ENCODE measurements at places on chromosomes 11 and 22.

- DNase-seq: no peak
Observed at GRCh38 chr22:23531283-23531956, 48.7 kb downstream of the IGLL1 start.

DNA sequence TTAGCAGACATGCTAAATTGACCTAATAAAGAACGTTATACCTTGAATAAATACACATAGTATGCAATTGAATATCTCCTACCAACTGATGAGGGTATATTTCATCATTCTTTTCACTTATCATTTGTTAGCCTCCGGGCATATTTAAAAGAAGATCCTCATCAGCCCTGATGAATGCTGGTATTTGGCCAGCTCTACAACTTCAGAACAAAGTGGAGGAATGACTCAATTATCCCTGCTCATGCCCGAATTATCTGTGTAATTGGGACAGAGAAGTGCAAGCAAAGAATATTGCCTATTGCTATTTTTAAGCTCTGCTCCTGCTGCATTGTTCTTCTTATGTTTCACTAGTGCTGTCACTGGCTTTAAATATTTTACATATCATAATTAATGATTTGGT is 622.1 kb downstream of the METTL15 start:
- DNase-seq: no peak

- no peak for DNase-seq
Observed at GRCh38 chr22:23180893-23181720, 798 bp downstream of the BCR start.

DNA sequence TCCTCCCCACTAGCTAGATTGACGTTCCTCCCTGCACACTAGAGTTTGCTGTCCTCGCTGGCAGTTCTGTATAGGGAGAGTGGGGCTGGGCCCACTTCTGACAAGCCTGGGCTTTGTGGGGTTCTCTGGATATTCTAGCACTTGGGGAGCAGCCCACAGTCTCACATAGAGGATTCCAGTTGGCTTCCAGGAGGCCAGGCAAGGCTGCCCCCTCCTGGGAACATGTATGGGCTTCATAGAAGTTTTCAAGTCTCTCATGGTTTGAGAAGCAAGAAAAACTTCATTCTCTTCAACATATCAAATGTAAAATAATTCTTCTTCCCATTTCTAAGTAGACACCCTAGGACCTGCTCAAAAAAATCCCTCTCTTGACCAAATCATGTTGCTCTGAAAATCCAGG is 87.5 kb downstream of the NAV2 start:
- no peak for DNase-seq

- no peak for DNase-seq
Observed at GRCh38 chr11:83689144-83689780, 403.1 kb upstream of the CCDC90B start.

GRCh38 chr11:125312391-125312790 is 147.8 kb downstream of the PKNOX2 start:
- DNase-seq: no peak

GRCh38 chr11:79512706-79513469 is 72.1 kb upstream of the TENM4 start:
- DNase-seq: no peak

- DNase-seq: no peak
Observed at GRCh38 chr11:36088266-36088972, 144.6 kb downstream of the LDLRAD3 start.

- DNase-seq: no peak
Observed at GRCh38 chr22:17880020-17880419, 105.8 kb upstream of the BID start.

- DNase-seq: peak; percentile 72
Observed at GRCh38 chr11:46112961-46113607, 8.2 kb downstream of the PHF21A start.

DNA sequence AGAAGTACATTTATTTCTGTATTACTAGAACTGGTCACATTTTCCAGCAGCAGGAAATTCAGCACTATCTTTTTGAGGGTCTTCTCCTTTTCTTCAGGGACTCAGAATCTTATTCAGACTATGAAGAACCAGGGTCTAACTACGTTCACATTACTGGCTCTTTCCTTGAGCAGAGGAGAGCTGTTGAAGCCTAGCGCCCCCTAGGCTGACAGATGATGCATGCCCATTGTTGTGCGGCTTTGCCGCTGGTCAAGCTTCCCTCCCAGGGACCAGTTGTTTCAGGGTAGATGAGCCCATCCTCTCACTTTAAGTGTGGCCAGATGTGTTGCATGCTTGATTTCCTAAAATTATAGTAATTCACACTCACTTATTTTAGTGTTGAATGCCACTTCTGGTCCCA is 168.2 kb upstream of the PDGFD start:
- peak; percentile 22 for DNase-seq

DNA sequence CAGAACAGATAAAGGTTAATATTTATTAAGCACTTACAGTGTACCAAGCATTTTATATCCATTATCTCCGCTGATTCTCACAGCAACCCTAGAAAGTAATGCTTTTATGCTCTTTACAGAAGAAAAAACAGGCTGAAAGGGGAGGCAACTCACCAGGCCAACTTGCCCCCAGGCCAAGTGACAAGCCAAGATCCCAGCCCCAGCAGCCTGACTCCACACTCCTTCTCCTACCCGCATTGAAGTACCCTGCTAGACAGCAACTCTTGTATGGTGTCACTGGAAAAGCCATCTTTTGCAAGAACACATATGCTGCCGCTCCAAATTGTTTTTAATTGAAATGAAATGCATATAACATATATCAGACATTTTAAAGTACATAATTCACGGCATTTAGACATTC is 25.6 kb downstream of the SMCO4 start:
- no peak for DNase-seq

DNA sequence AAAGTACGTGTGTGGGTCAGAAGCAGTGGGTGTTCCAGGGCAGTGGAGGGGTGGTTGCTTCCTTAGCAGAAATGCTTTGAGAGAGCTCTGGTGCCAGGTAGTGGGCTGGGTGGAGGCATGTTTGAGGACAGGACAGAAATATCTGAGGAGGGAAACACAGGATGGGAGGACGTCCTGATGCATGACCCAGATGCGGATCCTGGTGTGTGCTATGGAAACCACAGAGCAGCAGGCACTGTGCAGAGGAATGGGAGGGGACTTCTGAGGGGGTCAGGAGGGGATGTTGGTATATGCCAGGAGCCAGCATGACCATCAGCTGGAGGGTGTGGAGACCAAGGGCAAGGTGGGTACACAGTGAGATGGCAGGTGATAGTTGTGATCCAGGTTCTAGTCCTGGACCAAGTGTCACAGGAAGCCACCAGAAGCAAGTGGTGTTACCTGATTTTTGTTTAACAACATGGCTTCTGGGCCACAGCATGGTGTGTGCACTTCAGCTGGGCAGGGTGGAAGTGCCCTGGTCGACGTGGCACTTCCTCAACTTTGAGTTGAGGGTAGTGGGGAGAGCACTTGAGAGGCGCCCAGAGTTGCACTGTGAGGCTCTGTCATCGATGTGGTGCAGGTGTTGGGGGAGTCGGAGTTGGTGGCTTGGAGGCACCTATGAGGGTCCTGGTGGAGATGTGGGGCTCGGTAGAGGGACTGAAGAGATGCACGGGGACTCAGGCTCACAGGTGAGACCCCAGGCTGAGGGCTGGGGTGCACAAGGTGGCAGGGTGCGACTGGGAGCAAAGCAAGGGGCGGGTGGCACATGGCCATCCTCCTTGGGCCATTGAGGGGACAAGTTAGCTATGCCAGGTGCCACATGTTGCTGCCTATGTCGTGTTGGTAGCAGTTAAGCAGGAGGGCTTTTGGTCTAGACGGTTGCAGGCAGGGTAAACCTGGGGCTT is 7.5 kb downstream of the DGCR8 start:
- DNase-seq: no peak

GRCh38 chr11:73972620-73973449 is 9.8 kb downstream of the UCP2 start:
- DNase-seq: no peak

DNA sequence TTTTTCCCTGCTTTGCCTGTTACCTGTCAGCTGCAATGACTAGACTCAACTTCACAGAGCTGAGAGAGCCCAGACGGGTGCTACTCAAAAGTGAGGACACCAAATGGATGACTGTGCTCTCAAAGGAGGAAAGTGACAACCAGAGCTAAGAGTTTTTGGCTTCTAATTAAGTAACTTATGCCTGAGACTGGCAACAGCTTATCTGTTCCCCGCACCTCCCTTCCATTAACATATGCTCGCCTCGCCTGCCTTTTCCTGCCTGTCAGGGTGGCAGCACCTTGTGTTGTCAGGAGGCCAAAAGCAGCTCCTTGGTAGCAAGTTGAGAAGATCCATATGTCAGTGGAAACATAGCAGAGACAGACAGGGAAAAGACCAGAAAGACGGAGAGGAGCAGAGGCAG is 573.9 kb upstream of the KIRREL3 start:
- no peak for DNase-seq

- DNase-seq: no peak
Observed at GRCh38 chr22:39658367-39658766, 87.8 kb downstream of the CACNA1I start.

- DNase-seq: no peak
Observed at GRCh38 chr11:92892802-92893684, 76.4 kb upstream of the MTNR1B start.

GRCh38 chr11:121550247-121551030 is 97.7 kb upstream of the SORL1-AS1 start:
- DNase-seq: peak; percentile 87

- DNase-seq: no peak
Observed at GRCh38 chr11:69903211-69903610, 84.0 kb upstream of the FGF3 start.

DNA sequence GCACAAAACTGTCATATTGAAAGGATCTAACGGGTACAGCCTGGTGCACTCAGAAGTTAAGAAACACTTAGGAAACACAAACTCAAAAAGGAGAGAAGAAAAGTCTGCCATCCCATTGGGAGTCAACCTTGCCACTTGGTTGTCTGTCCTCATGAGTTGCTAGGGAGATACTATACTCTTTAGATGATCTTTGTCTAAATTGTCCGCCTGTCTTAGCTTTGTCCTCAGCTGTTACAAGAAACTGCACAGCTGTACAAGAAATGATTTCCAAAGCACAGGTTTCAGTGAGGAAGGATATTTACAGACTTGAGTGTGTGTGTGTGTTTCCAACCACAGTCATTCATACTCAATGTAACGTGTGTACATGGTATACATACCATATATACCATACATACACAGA is 169.2 kb upstream of the CCDC90B start:
- no peak for DNase-seq

DNA sequence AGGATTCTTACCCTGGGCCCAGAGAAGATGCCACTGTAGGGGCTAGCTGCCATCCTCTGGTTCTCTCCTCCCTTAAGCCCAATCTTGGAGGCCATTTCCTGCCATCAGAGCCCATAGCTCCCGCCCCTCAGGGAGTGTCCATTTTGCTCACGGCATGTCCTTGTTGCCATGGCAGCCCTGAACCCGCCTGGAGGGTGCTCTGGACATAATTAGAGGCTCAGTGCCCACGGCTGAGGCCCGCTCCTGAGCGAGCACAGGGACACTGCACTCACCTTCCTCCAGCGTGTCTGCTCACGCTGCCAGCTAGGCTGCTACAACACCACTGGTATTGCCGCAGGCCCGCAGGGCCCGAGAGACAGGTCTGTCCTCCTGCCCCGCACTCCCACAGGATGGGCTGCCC is 11.1 kb upstream of the SUSD2 start:
- DNase-seq: no peak

DNA sequence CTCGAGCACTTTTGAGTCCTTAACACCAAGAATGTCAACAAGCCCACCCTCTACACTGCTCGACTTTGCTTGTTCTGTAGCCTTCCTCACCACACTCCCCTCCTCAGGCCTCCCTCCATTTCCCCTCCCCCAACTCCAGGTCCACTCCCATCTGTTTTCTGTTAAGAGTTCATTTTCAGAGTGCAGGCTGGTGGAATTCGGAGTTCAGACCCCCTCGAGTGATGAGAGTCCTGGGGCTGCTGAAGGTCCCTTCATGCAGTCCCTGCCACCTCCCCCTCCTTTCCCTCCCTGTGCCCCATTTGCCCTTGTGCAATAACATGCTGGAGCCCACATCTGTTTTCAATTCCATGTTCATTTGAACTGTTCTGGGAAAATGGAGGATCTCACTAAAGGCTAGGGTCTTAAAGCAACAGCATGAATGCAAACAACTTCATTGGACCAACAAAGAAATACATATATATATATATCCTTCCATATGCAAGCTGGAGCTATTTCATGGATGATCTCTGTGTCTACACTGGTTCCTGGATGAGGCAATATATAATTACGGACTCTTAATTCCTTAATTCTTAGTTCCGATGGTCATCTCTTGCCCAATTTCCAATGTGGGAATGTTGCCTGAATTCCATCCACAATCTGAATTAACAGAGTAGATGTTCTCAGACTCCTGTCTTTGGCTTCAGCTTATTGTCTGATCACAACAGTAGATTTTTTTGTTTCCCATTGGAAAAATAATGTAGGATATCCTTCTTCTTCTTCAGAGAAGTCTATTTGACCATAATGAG is 340.4 kb downstream of the ETS1 start:
- no peak for DNase-seq

- peak; percentile 63 for DNase-seq
Observed at GRCh38 chr22:24370401-24370800, 57.0 kb upstream of the ADORA2A start.

GRCh38 chr22:44099696-44100095 is 75.6 kb downstream of the PARVB start:
- DNase-seq: no peak

DNA sequence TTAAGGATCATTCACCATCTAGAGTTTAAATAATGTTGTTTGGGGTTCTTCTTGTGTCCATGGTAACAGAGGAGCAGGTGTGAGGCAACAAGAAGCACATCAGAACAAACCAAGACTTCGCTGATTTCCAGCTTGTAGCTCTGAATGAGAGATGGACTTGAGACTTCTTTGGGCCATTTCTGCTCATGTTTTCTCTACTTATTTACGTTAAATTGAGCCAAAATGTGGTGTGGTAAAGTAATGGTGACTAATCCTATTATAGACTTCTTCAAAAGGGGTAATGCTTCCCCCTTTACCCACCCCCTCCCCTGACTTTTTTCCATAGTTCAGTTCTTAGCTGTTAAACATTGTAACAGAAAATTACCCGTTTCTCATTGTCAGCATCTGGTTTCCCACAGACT is 65.2 kb downstream of the CSTPP1 start:
- DNase-seq: peak; percentile 20

DNA sequence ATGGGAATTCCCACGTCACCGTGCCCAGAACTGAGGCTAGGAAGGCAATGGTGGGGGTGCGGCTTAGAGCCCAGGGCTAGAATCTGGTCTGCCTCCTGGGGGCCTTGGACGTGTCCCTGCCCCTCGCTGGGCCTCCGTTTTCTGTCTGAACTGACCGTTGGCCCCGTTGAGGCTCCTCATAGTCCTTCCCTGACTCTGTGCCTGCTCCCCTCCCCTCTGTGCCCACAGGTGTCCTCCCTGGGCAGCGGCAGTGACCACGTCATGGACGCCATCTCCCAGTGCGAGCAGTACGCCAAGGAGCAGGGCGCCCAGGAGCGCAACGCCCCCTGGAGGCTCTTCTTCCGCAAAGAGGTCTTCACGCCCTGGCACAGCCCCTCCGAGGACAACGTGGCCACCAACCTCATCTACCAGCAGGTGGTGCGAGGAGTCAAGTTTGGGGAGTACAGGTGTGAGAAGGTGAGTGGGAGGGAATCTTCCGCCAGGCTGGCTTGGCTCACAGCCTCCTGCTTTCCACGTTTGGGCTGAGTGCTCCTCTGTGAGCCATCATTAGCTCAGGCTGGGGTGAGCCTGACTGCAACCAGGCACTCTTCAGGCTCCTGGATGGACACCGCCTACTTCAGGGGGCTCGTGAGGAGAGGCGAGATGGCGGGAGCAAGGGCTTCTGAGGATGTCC is 63.9 kb downstream of the MYO7A start:
- DNase-seq: no peak

GRCh38 chr11:65541093-65541982 is 16.5 kb downstream of the SCYL1 start:
- DNase-seq: no peak

GRCh38 chr11:122085264-122085663 is 30.8 kb downstream of the BLID start:
- no peak for DNase-seq
